Activated T-helper 2 cell treated with anti-CD3 and anti-CD28 coated beads, Interferon-gamma antibody, Interleukin-2, Interleukin-4, amounts not matched to agents 10 μg/mL and 5 μg/mL and 100 μg/mL, durations not matched to agents 14 hours and 24 hours and 36 hours (primary cell): ENCODE measurements at places on chromosomes 3 and 15. TPM values are rescaled to one million over a fixed set of nuclear protein-coding genes. Genes with fewer than 3 reads are reported as not detected.

EPHA3 gene
- total RNA-seq = not detected in 2 replicates

TNFSF10 gene
- total RNA-seq = 52.3 and 54.8 TPM in 2 replicates

CHAC1 gene
- total RNA-seq = 3.6 and 4.5 TPM in 2 replicates

TRMT10C gene
- 47.1 and 54.0 TPM in 2 replicates for total RNA-seq

SCG3 gene
- total RNA-seq = not detected in 2 replicates

CCNB2 gene
- total RNA-seq = 57.5 and 59.2 TPM in 2 replicates
